ENCODE measurements at places on chromosomes 2 and 18.
A peak's percentile ranks its signal among the peaks of the same experiment; 100 is the strongest.

DNA sequence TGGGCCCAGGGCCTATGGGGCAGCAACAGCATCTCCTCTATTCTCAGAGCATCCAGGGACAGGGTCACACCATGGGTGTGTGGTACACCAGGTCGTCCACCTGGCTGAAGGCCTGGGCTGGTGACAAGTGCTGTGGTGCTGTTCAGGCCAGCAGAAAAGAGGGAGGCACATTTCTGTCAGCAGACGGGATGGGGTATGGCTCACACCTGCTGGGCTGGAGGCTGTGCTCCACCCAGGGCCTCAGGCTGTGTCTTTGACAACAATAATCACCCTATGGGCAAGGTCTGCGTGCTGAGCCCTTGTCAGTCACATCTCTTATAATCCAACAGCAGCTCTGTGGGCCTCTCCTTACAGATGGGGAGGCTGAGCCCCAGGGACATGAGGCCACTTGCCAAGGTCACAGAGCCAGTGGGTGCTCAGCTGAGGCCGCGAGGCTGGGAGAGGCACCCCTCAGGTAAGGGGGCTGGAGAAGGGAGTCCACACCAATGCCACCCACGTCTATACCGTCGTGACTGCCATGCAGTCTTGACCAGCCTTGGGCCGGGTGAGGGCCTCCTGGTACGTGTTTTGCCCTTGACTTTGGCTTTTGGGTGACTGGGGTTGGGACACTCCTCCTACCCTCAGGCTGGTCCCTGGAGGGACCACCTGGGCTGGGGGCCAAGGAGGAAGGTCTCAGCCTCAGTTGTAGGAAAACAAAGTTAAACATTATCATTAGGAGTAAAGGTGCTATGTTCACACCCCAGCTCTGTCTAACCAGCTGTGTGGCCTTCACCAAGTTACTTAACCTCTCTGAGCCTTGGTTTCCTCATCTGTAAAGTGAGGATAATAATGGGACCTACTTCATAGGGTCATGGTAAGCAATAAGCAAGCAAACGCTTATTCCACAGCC is 5.6 kb upstream of the HS6ST1 start:
- DNase-seq, result no peak

DNA sequence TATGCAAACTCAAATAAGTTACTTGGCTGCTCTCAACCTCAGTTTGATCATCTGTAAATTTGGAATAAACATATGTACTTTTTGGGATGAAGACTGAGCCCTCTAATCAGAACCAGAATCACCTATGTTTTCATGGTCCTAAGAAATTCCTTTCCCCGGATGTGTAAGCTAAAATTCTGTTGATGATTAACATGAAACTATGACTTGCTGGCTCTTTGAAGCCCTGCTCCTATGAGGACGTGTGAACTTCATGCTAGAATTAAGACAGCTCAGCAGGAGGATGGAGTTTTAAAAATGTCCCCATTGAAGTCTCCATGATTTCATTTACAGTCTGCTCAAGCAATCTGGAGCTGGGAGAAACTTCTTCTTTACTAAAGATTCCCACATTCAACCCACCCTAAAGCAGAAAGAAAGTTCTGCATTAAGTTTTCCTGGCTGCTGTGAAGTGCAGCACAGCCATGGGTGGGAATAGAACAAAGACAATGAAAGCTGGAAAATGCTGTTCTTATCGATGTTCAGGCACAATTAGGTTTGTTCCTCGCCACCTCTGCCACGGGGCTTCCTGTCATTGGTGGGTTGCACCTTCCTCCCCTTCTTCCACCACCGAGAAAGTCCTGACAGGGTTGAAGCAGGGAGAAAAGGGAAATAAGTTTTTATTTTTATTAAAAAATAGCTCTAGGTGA is 50.9 kb downstream of the ADCYAP1 start:
- no peak for DNase-seq

DNA sequence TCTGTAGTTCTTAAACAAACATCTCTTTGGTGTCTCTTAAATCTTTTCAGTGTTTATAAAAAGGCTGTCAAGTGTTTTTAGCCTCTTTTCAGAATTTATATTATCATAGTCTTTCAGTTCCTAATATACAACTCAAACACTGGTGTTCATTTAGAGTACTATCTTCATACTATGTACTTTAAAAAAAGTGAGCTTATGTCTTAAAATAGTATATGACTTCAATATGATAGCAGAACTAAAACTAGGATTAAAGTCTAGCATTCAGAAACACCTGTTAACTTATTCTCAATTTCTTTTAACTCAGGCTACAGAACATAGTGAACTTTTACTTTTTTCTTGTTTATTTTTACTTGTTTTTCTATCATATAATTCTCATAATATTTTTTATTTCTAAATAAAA is 14.7 kb upstream of the IKZF2 start:
- DNase-seq, result no peak

DNA sequence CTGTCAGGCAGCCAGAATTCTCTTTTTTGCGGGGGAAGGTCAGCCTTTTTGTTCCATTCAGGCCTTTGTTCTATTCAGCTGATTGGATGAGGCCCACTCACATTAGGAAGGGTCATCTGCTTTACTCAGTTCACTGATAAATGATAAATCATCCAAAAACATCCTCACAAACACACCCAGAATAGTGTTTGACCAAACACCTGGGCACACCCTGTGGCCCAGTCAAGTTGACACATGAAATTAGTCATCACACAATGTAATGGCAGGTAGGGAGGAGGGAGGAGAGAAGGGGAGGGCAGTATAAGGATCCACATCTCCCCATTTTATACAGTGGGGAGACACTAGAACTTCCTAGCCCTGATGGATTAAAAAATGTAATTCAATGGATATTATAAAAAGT is 8.3 kb upstream of the RMC1 start:
- DNase-seq, result no peak

- no peak for DNase-seq
These were observed 629.4 kb downstream of the TSN start for GRCh38 chr2:122384768-122385333.

GRCh38 chr2:184047536-184047935 is 550.8 kb upstream of the ZNF804A start:
- no peak for DNase-seq

- no peak for DNase-seq
These were observed 614.2 kb upstream of the CDH2 start for GRCh38 chr18:28791101-28791500.

- DNase-seq, result no peak
These were observed 35.4 kb downstream of the ANKMY1 start for GRCh38 chr2:240522406-240522805.

DNA sequence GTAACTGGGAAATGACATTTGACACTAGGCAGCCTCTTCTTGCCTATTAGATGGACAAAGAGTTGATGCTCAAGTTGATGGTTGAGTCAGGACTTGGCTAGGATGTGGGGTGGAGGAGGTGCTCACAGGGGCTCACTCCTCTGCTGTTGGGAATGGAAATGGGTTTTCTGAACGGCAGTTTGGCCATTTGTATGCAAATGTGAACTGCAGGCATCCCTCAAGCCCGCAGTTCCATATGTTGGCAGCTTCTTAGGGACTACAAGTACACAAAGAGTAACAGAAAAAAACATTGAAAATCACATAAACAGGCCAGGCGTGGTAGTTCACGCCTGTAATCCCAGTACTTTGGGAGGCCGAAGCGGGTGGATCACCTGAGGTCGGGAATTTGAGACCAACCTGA is 80.8 kb downstream of the INPP5D start:
- no peak for DNase-seq

DNA sequence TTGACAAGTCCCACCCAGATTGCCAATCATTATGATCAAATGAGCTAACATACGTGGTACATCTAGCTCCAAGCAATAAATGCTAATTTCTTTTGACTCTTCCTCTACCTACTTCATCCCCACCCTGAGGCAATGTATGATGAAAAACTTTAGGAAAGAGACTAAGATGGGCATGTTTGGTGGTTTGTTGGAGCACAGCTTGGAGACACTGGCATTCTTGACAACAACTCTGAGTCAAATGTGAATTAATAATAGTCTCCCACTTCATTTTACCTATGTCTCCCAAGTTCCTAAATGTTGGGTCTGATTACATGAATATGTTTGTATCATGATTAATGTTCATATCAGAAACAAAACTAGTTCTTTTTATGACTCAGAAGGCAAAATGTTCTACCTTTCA is 36.6 kb downstream of the EXOC6B start:
- DNase-seq, result no peak

DNA sequence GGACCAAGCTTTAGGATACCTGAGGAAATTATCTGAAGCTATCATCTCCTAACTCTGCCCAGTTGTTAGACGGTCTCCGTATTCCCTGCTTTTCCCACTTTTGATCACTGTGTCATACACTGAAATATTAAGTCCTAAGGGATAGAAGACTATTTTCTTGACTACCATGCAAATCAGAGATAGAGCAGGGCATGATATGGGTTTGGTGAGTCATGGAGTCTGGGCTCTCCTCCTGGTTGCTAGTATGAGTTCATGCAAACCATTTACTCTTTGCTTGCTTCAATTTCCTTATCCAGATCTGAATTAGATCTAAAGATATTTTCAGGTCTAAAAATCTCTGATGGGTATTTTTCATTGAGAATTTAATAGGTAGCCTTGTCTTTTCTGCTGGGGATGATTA is 55.0 kb downstream of the EHBP1 start:
- no peak for DNase-seq

DNA sequence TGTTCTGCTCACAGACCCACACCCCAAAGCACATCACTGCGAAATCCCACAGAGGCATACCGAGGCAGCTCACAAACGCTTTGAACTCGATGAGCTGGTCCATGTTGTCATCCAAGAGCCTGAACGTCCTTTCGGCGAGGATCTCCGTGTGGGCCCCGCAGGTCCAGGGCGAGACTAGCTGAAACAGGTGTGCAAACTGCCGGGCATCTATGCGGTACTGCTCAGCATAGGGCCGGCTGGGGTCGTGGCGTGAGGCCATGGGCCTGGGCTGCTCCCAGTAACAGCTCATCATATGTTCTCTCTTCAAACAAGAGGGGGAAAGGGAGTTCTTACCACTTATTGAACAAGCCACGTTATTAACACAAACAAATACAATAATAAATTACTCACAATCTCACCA is 20.1 kb downstream of the RPL31 start:
- DNase-seq, result no peak

DNA sequence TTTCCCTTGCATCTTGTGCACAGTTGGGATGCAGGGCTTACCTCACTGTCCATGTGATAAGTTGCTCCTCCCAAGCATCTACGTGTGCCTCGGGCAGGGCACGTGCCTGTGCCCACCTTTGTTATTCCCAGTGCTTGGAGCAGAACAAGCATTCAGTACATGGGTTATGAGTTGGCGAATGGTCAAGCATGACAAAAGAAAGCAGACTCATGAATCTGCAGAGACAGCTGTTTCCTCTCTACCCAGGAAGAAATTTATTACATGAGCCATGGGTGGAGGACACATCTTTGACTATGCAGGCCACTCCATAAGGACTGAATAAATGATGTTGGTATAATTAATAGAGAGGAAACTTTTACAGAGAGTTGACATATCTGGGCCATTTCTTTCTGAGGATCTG is 127.8 kb downstream of the TPGS2 start:
- no peak for DNase-seq

GRCh38 chr2:132037527-132038178 is 124.1 kb downstream of the ANKRD30BL start:
- DNase-seq, result no peak

GRCh38 chr2:235135990-235136561 is 184.3 kb downstream of the SH3BP4 start:
- DNase-seq, result peak; percentile 71

DNA sequence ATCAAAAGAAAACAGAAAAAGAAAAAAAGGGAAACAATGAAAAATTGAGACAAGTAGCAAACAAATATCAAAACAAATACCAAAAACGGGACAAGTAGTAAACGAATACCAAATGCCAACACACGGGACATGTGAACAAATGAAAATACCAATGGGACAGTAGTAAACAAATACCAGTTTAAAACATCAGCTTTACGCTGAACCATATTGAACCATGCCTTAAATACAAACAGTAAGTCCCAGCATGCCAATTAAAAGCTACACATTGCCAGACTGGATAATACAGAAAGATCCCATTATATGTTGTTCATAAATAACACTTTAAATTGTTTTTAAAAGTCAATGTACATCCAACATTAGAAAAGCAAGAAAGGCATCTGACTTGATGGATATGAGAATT is 114.2 kb downstream of the NBAS start:
- DNase-seq, result no peak

DNA sequence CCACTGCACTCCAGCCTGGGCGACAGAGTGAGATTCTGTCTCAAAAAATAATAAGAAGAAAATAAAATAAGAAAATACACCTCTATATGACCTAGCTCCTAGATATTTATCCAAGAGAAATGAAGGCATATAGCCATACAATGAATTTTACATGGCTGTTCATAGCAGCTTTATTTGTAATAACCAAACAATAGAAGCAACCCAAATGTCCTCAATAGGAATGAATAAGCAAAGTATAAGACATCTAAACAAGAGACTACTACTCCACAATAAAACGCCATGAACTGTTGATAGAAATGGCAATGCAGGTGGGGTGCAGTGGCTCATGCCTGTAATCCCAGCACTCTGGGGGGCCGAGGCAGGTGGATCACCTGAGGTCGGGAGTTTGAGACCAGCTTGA is 31.2 kb upstream of the MYCN start:
- DNase-seq, result no peak

DNA sequence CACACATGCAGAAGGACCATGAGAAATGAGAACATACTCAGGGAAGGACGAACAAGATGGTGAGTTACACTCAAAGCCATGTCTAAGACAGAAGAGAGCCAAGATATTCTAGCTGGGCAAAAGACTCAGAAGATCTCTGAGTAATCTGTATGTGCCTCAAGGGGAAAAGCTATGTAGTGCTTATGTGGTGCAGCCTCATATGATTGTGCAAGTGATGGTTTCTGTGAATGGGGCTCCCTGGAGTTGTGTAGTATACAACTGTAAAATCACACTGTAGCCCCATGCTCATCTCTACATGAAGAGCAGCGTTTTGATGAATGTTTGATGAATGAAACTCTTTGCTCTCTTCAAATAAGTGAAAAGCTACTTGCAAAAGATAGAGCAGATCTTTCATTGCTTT is 57.5 kb downstream of the OSR1 start:
- DNase-seq, result no peak

DNA sequence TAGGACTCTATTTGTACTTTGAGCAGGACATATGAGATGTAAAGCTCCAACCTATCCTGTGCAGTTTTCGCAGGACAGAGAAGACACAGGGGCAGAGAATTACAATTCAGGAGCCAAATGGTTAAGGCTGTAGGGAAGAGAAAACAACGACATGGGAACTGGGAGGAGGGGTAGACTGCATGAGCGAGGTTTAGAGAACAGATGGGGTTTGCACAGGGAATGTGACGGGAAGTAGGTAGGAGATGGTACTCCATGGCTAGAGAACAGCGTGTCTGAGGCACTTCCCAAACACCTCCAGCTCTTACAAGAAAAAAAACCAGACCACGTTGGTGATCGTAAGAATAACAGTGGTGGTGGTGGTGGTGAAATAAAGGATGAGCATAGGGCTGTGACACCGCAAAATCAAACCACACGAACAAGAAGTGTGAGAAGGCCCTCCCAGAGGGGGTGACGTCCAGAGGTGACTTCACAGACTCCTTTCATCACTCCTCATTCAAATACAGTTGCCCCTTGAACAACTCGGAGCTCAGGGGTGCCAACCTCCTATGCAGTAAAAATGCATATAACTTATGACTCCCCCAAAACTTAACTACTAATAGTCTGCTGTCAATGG is 92.7 kb downstream of the FARSB start:
- DNase-seq, result no peak

GRCh38 chr2:27489118-27489497 is 435 bp downstream of the IFT172 start:
- DNase-seq, result no peak

Data from right lung (tissue), 10 donors.